ENCODE measurements at places on chromosomes 13 and 19. TPM values are rescaled to one million over a fixed set of nuclear protein-coding genes. Genes with fewer than 3 reads are reported as not detected.
A peak's percentile ranks its signal among the peaks of the same experiment; 100 is the strongest.

- DNase-seq = no peak
Observed at GRCh38 chr19:50162988-50163387, at the start of gene IZUMO2. Gene IZUMO2 (minus strand): TSS chr19:50163281. CDS start chr19:50163194, 87 bp downstream.

- no peak for DNase-seq
Observed at GRCh38 chr13:65966991-65967451, 1263.1 kb downstream of the PCDH9 start.

SHC2 gene
- 35.1 TPM for total RNA-seq

LILRA6 gene
- not detected for total RNA-seq

GRCh38 chr19:49952479-49952836 is 8.5 kb downstream of the SIGLEC11 start:
- DNase-seq = no peak

C19orf44 gene
- 4.1 TPM for total RNA-seq

DNA sequence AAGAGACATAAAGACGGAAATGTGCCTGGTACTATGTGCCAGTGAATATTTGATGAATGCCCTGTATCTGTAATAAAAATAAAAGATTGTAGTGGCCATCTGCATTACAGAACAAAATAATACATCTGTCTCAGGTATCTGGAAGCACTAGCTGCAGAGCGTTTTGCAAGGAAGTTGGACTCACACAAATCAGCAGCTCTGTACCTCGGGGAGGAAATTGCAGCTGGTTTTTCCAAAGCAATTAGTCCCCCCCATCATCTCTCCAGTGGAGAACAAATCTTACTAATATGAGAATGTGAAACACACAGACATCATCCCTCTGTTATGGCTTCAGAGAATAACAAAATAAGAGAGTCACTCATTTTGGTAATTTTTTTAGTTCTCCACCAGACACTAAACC is 245.3 kb downstream of the ITGBL1 start:
- DNase-seq = no peak

DNA sequence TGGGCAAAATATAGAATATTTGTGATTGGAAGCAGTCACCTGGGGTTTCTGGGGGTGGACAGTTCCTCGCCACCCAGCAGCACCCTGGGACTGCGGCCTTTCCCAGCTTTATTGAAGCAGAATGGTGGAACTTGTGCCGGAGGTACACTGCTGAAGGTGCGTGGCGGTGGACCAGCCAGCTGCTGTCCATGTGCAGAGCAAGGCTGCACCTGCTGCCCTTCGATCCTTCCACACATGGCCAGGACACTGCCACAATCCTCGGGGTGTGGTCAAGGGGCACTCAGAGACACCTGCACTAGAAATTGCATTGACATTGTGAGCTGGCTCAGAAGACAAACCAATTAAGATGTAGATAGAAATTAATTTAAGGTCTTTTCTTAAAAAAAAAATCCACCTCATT is 11.4 kb upstream of the GPI start:
- DNase-seq = no peak

- DNase-seq = no peak
Observed at GRCh38 chr13:52848455-52849195, at the start of gene PCDH8. Gene PCDH8 (minus strand): TSS chr13:52848640. CDS start chr13:52848436, 204 bp downstream.

- DNase-seq = no peak
Observed at GRCh38 chr13:90696656-90697055, 650.8 kb upstream of the MIR17HG start.

GRCh38 chr19:12035220-12036172 is at the start of gene ZNF433:
Gene ZNF433 (minus strand): TSS chr19:12035679. CDS start chr19:12035539, 140 bp downstream.
- DNase-seq = peak; percentile 44

C19orf85 gene
- not detected for total RNA-seq

DNA sequence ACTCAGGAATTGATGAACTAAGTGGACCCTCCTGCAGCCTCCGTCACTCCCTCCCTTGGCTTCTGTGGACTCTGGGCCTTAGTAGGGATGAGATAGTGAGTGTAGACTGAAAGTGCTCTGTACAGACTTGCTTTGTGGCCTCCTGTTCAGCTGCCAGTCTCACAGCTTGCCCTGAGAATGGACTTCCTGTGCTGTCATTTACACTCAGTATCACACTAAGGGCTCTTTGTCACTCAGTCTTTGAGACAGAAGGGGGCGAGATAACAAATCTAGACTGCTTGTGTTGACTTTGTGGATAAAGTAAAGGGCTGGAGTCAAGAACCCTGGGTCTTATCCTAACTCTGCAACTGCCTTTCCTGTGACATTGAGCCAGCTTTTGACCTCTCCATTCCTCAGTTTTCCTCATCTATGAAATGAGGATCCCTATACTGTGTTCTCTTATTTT is 21.0 kb upstream of the SPRY2 start:
- no peak for DNase-seq

DNA sequence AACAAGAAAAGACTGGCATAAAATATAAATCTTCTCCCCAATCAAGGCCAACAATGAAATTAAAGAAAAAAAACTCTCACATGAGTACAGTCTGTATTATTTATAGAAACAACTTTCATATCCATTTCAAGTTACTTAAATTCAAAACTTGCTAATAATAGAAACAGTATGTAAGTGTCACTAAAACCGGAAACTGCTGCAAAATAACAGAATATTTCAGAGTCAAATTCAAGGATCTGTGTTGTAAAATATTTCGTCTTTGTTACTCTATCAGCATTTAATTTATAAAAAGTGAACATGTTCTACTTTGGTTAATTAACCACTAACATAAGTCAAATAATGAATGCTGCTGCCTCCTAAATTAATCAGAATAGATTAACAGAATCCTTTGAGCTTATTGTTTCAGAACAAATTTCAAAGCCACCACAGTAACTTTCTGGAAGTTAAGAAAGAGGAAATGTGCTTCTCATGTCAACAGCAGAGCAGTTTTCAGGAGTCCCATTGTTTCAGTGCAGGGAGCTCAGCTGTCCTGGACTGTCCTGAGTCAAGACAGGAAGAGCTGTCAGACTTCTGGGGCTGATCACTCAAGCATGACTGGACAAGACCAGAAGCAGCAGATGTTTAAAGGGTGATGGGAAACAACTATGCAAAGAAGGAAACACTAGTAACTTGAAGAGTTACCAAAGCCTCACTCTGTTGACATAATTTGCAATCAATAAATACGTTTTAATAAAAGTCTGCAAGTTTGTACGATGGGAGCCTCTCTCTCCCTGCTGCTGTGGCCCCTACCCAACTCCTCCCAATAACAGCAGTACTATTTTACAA is 76.9 kb downstream of the FOXO1 start:
- peak; percentile 87 for DNase-seq

DNA sequence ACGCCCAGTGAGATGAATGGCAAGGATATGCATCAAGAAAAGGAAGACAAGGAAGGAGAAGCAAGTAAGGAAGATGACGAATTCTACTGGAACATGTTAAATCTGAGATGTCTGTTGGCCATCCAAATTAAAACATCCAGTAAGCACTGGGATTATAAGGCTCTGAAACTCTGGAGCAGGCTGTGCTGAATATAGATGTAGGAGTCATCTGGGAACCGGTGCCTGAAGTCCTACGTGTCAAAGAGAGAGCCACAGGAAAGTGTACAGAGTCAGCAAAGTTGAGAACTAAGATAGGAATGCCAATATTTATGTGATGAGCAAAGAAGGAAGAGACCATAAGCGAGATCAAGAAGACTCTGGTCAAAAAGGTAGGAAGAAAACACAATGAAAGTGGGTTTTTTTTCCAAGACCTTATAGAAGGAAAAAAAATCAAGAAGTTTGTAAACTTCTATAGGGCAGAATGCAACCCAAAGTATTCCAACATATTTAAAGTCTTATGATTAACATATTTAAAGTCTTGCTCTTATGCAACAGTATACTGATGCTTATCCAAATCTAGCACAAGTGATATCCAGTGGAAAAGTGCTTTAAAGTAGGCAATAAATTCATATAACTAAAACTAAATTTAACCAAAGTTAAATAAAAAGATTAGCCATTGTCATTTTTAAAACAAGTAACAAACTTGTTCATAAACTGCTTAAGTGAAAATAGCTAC is 51.2 kb upstream of the EEF1AKMT1 start:
- no peak for DNase-seq

USF2 gene
- 80.6 TPM for total RNA-seq

GRCh38 chr13:44951184-44951583 is 38.1 kb downstream of the NUFIP1 start:
- no peak for DNase-seq

DNA sequence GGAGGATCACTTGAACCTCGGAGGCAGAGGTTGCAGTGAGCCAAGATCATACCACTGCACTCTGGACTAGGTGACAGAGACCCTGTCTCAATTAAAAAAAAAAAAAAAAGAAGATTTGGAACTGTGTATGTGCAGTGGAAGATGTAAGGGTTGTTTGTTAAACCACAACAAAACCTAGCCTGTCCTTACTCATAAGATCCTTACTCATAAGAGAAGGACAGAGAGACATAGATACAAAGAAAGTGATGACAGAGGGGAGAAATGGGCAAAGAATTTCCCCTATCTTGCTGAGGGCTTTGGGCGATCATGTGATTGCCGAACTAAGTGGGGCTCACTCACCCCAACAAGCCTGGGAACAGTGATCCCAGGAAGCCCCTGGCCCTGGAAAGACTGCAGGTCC is 7.9 kb downstream of the ITPKC start:
- DNase-seq = no peak

GRCh38 chr19:18137657-18138339 is 15.2 kb upstream of the PIK3R2 start:
- no peak for DNase-seq

PRTN3 gene
- total RNA-seq = not detected

DNA sequence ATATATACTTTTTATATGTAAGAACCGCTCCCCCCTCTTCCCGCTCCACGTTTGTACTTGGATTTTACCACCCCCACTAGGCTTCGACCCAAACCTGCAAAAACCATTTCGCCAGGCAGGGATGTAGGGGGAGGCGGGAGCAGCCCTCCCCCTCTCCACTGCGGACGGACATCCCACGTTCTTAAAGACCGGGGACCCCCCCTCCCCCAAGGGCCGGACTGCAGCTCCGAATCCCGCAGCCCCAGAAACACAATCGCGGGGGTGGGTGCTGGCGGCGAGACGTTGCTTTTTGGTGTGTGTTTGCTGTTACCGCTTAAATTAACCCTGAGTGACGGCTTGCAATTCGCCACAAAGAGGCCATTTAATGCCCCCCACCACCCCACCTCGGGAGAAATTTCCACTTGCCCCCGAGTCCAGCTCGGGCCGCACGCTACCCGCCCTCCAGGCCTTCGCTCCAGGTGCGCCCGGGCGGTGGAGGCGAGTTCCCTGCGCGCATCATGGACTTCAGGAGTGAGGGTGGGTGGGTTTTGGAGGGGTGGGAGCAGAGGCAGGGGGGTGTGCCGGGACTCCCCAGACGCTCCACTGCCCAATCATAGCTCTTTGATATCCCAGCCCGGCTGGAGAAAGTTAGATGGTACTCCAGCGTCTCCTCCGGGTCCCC is 15.8 kb downstream of the NFIX start:
- DNase-seq = no peak

DNA sequence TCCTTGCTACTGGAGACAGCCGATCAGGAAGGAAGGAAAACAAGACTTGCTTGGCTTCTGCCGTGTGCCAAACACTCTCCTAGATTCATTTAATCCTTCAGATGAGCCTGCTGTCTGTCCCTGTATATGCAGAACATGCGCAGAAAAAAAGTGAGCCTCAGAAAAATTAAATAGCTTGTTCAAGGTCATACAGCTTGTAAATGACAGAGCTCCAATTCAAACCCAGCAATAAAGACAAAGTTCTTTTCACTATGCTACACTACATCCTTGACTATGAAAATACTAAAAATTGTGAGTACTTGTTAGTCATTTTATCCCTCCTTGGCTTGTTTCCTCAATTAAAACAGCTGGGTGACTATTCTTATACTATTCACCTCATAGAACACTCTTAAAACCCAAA is 121.4 kb downstream of the KCNRG start:
- DNase-seq = no peak

PCDH9 gene
- total RNA-seq = 5.3 TPM

DNA sequence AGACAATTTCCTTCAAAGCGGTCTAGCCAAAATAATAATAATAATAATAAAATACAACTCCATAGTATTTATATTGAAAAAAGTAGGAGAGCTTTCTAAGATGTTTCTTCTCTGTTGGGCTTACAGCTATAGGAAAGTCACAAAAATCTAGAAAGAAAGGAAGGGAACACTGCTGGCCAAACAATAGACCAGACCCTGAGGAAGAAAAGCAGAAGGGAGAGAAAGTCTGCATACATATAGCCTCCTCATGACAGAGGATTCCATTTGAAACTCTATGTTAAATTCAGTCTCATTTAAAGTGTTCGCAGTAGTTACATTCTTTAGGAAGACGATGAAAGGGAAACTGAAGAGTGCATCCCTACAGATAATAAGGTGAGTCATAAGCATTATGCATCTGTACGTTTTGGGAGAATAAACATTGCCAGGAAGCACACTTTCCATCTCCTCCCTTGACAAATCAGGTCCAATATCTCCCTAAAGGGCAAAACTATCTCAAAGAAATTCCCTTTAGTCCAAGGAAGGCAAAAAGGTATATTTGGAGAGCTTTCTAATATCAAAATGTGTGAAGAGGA is 86.5 kb downstream of the PCDH9 start:
- DNase-seq = no peak

NEK5 gene
- 0.05 TPM for total RNA-seq

POSTN gene
- total RNA-seq = 26.5 TPM

- DNase-seq = no peak
Observed at GRCh38 chr13:45811891-45812694, 39.5 kb downstream of the SIAH3 start.

DNA sequence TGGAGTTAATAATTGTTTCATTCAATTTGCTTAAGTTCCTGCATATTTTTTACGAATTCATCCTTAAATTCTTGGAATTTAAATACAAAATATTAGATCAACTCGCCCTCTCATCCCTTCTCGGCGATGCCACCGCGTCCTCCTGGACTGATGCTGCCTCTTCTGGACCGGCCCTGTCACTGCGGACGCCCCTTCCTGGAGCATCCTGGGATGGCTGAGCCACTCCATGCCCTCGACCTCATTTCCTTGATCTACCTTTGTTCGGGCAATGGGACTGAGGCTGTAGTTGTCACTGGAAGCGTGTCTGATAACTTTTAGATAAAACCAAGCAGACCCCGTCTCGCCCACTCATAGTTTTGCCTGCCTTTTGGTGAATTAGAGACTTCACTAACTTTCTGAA is 283.7 kb downstream of the TEX29 start:
- no peak for DNase-seq

DNA sequence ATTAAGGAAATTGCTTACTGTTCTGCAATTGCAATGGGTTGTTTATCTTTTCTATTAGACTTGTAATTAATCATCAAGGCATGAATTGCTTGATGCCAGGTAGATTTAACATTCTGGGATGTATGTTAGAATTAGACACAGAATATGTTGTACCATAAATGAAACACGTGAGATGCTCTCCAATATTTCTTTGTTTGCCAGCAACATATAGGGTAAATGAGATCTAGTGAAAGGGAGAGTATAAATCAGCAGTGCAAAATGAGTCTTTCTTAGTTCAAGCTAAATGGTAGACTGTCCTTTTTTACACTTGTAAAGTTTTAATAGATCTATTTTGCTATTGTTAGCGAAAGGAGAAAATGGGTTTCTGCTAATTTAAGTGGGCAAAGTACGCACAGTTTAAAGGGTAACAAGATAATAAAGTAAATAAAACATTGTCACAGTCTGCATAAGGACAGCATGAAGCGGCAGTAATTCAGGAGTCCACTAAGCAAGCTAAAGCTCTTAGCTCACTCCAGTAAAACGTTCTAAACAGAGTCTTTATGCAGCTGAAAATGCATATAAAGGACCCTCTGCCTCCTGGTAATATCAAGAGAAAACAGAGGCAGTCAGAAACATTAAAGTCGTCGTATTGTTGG is 1137.1 kb downstream of the OLFM4 start:
- DNase-seq = no peak

KL gene
- 0.41 TPM for total RNA-seq
